ENCODE measurements at places on chromosomes 5 and 9.

GRCh38 chr5:67012171-67012570 lies 184.4 kb downstream of the CD180 start:
- peak; percentile 49 for DNase-seq

- no peak for DNase-seq
Measured at GRCh38 chr9:18768951-18769622, 263.9 kb downstream of the SAXO1 start.

GRCh38 chr9:3879315-3879714 lies 353.5 kb upstream of the RFX3 start:
- DNase-seq: no peak

DNA sequence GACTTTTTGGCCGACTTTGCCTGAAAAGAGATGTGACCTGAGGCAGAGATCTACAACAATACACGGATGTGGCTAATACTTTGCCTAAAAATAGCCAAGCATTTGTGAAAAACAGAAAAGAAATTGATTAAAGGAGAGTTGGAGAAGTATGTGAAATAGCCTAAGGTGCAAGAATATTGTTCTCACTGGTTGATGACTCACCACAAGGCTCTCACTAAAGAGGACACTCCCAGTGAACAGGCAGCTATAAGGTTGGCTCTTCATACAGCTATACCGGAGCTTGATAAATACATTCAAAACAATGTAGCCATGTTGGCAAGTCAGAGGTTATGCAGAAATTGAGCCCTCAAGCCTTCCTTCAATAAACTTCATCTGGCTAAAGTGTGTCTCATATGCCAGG lies 317.2 kb upstream of the GRAMD2B start:
- DNase-seq: no peak

DNA sequence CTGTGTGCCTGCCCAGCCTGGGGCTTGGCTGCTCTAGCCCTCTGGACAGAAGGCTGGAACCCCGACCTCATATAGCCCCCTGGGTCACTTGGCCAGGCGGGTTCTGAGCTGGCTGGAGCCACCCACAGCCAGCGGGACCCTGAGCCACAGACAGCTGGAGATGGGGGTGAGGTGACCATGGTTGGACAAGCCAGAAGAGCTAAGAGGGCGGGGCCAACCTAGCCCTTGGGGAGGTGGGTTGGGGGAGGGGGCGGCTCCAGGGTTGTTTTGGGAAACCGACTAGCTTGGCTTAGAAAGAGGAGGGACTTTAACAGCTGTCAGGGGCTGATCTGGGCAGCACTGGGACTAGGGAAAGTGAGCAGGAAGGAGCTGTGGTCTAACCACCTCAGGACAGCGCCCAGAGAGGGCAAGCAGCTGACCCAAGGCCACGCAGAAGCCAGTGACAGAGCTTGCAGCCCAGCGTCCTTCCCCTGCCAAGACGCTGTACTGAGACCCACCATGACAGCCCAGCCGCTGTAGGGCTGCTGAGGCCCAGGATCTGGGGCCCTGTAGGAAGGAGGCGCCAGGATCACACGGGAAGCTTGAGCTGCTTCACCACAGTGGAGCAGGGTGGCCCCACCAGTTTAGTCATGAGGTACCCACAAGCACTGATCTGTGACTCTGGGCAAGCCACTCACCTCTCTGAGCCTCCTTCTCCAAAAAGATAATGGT lies 2.2 kb downstream of the AIF1L start:
- DNase-seq: no peak
